ENCODE measurements at places on chromosomes 16 and 17. TPM values are rescaled to one million over a fixed set of nuclear protein-coding genes. Genes with fewer than 3 reads are reported as not detected.

Gene MT4
- polyA plus RNA-seq: not detected

Gene CNTD1
- polyA plus RNA-seq: 2.5 TPM

Gene WFIKKN1
- polyA plus RNA-seq: 79.6 TPM

Gene PPY
- polyA plus RNA-seq: not detected

Gene HOXB5
- polyA plus RNA-seq: 0.46 TPM

Gene SF3B3
- 250 TPM for polyA plus RNA-seq

Gene TAOK2
- polyA plus RNA-seq: 25.8 TPM

Gene LHX1
- polyA plus RNA-seq: 3.1 TPM

Gene PLA2G10
- polyA plus RNA-seq: not detected

DNA sequence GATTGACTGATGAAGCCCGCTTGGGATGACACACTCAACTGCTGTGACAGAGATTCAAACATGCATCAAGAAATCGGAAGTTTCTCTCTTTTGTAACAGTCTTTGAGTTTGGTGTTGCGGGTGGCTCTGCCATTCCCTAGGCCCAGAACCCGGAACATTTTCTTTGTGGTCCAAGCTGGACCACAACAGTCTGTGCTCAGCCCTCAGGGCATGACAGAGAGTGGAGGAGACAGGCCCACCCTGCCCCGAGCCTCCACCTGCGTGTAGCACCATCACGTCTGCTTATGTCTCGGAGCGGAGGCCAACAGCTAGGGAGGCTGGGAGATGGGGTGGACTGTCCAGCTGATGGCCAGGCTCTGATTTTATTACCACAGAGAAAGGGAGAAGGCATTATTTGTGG, 64.5 kb downstream of the SHISA6 start:
- DNase-seq: no peak

GRCh38 chr17:80880648-80880985, 111.0 kb upstream of the CHMP6 start:
- no peak for DNase-seq

- DNase-seq: no peak
Observed at GRCh38 chr16:52312716-52313115, 234.2 kb downstream of the TOX3 start.

GRCh38 chr17:10842658-10843057, 4.8 kb upstream of the PIRT start:
- no peak for DNase-seq

- no peak for DNase-seq
Observed at GRCh38 chr17:44269535-44270240, 1.8 kb upstream of the SLC4A1 start.

DNA sequence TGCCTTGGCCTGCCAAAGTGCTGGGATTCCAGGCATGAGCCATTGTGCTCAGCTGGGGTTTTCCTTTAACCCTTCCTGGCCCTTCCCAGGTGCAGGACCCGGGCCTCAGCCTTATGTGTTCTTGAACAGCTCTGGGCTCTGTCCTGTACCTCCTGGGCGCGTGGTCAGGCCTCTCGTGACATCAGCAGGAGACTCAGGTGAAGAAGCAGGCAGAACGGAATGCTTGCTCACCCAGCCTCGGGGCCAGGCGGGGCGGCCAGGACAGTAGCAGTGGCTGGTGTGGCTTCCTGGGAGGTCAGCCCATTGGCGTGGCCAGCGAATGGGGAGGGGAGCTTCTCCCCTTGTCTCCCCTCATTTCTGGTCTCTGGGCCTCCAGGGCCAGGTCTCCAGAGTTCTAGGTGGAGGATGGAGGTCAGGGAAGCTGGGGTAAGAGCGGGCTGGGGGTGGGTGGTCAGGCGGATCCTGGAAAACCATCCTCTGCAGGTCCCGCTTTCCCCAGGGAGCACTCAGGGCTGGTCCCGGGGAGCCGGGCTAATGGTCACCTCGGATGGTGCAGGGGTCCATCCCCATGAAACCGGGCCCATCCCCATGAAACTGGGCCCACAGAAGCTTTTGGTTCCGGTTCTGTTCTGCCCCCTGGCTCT, 281.5 kb downstream of the SEC14L1 start:
- DNase-seq: no peak

GRCh38 chr17:50988427-50988826, 122.3 kb upstream of the TOB1 start:
- DNase-seq: no peak

DNA sequence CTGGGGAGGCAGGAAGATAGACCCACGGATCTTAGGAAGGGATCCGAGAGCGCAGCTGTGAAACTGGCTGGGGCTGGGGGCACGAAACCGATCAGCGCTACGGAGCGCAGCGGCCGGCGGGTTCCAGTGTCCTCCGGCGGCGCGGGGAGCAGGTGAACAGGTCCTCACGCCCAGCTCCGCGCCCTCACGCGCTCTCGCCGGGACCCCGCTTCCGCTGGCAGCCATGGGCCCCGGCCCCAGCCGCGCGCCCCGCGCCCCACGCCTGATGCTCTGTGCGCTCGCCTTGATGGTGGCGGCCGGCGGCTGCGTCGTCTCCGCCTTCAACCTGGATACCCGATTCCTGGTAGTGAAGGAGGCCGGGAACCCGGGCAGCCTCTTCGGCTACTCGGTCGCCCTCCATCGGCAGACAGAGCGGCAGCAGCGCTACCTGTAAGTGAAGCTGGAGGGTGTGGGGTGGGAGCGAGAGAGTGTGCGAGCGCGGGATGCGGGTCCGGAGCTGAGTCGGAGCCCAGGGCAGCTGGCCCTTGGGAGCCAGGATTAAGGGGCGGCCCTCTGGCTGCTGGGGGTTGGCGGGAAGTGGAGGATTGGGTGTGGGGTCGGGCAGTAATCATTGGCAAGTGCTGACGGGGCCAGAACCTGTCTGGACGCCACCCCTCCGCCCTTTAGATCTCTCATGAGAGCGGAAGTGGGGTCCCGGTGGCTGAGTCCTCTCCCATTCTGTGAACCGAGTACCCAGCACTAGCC, 479 bp downstream of the ITGA3 start:
- peak; percentile 70 for DNase-seq

DNA sequence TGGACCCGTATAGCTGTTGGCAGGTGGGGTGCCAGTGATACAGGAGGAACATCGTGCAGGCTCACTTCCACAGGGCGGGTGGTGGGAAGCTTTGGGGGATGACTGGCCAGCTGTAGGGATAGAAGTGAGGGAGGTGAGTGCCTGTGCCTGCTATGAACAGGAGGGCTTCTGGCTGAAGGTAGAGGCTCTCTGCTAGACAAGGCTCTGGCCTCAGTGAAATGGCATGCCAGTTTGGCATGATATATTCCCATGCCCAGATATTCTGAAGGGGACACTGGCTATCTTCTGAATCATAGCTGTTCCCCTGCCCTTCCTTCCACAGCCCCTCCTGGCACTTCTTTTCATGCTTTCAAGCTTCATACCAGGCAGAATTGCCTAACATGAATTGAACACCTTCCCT, 19.1 kb downstream of the PHAF1 start:
- no peak for DNase-seq

GRCh38 chr17:38851434-38851833, 2.1 kb downstream of the RPL23 start:
- no peak for DNase-seq

DNA sequence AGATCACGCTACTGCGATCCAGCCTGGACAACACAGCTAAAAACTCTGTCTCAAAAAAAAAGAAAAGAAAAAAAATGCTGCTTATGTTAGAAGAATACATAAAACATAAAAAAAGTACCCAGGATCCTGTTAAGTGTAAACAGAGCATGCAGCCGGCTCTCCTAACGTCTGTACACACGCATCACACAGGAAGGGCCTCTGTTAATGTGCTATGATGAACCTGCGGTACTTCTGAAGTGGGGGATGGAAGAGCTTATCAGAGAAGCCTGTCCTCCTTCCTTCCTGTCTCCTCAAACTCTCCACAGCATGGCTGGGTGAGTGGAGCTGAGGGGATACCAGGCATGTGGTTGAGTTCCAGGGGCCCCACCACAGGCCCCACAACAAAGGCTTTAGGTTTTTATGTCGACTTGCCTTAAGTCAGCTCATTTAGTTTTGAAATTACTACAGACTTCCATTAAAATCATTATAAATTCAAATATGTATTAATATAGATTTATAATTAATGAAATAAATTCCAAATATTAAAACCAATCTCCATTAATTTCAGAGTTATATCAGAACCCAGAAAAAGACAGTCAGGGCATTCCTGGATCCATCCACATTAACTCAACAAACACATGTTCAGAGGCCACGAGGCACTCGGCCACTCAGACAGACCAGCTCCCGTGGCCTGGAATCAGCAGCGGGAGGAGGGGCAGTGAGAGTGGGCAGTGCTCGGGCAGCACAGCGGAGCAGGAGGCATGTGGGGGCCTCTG, 11.7 kb downstream of the CCDC57 start:
- no peak for DNase-seq

- DNase-seq: no peak
Observed at GRCh38 chr16:48558371-48558841, 51.6 kb downstream of the N4BP1 start.

- no peak for DNase-seq
Observed at GRCh38 chr16:81283044-81283443, 31.7 kb upstream of the GAN start.

DNA sequence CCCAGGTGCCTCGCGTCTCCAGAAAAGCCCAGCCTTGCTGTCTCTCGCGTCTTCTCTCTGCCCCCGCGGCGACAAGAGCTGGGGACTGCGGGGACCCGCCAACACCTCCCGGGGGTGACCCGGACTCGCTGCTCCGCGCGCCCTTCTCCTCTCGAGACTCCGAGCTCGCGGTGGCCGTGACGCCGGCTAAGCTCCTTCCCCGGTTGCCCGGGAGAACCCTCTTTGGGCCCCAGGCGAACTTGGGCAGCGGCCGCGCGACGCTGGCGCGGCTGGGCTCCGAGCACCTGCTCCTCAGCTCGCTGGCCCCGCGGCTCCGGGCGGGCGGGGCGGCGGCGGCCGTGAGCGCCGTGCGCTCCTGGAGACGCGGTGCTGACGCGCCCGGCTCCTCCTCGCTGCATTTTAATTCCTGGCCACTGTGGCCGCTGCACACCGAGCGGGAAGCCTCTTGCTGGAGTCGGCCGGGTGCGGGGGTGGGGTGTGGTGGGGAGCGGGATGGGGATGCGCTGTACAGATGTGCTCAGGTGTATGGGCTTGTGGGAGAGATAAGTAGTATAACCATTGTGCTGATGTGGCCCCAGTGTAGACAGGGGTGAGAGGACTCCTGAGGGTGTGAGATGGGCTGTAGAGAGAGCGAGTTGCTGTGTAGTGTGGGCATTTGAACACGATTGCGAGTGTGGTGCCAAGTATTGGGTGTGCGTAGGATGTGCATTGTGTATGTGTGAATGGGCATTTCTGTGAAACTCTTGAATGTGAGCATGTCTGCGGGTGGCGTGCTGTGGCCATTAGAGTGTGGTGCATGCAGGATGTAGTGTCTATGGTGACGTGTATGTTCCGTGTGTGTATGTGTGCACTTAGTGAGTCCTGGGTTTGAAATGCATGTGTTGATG, at the start of gene ASIC2:
Gene ASIC2, minus strand, starts transcription at position 315 of the 887 bp plus-strand sequence.
- no peak for DNase-seq

- no peak for DNase-seq
Observed at GRCh38 chr17:19725486-19725885, 9.1 kb upstream of the SLC47A2 start.

GRCh38 chr17:65137021-65137939, at the start of gene RGS9:
Gene RGS9 (plus strand): TSS chr17:65137370. CDS start chr17:65137541, 171 bp downstream.
- DNase-seq: peak; percentile 88

DNA sequence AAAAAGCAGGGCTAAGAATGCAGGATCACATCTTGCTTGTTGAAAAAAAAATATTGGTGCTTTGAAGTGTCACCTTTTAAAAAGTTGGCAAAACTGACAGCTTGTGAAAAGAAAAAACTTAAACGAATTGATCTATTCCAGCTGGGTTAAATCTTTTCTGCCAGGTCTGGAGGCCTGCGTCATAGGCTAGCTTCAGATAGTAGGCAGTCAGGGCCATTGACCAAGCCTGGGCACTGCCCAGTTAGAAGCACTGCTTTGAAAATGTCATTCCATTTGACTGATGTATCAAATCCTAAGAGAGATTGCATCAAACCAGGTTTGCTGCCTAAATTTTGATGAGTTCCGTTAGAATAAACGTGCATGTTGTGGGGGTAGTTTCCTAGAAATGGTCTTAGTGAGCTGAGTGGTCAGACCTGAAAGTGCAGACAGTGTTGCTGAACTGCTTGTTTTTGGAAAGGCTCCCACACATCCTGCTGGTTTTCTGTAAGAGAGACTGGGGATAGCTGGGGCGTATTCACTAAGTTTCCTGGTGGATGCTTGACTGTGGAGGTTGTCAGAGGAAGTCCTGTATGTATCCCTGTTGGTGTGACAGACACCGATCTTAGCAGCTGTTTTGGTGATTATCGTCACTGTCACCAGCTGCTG, 38.8 kb downstream of the NUP88 start:
- no peak for DNase-seq

DNA sequence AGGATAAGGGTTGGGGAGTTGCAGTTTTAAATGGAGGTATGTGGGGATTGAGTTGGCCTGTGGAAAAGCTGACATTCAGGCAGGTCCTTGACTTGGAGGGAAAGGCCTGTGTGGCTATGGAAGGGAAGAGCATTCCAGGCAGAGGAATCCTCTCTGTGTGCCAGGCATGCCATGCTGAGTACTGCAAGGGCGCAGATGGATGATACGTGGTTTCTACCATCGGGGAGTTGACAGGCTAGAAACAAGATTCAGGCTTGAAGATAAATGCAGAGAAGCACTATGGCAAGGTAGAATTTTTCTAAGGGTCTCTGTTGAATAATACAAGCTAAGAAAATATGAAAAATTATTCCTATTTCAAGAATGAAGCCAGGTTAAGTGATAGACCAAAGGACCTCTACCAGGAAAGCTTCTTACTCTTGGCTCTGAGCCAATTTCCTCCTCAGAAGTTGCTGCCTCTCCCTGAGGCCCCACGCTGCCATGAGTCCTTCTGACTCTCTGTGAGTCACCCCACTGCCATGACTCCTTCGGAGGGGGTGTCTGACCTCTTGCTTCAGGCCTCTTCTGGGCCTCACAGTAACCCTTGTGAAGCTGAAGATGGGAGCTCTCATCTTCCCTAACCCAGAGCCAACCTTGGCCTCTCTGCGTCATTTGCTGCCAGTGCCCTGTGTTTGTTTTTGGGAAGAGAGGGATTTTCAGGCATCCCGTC, 75.8 kb downstream of the WNT3 start:
- peak; percentile 48 for DNase-seq

DNA sequence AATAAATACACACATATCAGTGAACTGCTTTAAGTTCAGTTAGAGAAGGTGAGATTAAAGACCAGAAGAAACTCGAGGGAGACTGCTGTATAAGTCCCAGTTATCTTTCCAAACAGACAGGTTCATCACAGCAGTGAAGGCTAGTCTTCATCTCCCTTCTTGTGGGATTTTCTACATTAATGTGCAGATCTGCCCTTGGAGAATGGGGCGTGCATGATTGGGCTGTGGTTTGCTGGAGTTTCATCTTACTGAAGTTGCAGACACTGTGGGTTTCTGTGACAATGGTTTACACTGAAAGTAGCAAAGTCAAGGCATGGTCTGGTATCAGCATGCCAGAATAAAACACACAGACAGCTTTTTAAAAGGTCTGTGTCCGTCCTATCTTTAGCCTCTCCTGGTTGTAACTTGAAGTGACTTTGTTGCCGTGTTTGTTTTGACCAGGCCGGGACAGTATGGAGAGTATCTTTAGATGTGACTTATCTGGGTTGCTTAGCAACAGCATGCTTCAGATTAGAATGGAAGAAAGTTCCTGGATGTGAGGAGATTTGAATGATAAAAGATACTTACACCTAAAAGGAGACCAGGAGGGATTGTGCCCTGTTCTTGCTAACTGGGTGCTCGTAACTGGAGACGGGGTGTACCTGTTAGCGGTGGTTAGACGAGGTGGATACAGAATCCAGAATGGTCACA, 16.1 kb downstream of the NAA60 start:
- DNase-seq: peak; percentile 41

GRCh38 chr16:86018071-86018470, 119.1 kb downstream of the IRF8 start:
- DNase-seq: no peak
